Activated effector memory CD4-positive, alpha-beta T cell treated with anti-CD3 and anti-CD28 coated beads, Interleukin-2, amount 50 U/mL, for 16 hours (primary cell): ENCODE measurements at places on chromosomes 4 and X.

GRCh38 chrX:106875151-106875550 lies 28.0 kb downstream of the RIPPLY1 start:
- DNase-seq, result no peak

DNA sequence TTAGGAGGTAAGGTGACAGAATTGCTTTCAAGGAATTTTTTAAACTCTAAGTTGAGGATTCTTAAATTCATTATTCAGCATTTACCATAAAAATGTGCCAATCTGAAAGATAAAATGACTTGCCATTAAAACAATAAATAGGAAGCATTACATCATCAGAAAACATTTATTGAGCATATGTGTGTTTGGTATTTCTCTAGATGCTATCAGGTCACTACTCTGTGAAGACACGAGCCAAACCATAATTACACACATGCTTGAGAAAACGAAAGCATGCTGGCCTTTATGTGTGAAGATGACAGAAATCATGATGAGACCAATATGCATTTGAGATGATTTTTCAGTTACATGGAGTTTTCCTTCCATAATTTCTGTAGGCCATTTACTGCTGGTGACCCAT lies 12.3 kb upstream of the IL21 start:
- no peak for DNase-seq

- DNase-seq, result no peak
Measured at GRCh38 chr4:72569719-72570235, 756 bp upstream of the ADAMTS3 start.

GRCh38 chrX:45261005-45261404 lies 60.3 kb upstream of the DIPK2B start:
- no peak for DNase-seq

- DNase-seq, result no peak
Measured at GRCh38 chr4:12458621-12459020, 1025.5 kb downstream of the RAB28 start.

- DNase-seq, result no peak
Measured at GRCh38 chrX:125204681-125205132, 115.0 kb upstream of the TEX13C start.

DNA sequence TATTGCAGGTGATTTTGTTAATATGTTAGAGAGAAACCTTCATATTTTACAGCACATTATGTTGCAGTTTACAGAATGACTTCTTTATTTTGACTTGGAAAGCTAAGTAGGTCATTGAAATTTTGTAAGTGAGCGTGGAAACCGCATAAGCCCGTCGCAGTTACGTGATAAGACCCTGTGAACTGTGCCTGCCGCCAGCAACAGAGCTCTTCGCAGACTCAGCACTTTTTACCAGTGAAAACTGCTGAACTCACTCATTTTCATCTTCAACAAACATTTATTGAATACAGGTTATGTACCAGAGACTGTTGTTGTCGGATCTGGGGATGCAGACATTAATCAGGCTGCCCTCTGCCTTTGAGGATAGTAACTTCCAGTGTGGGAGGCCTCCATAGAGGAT lies 355.7 kb downstream of the HS3ST1 start:
- no peak for DNase-seq

GRCh38 chr4:107689912-107690587 lies 30.0 kb downstream of the PAPSS1 start:
- DNase-seq, result no peak

GRCh38 chr4:127648061-127648460 lies 15.3 kb downstream of the INTU start:
- DNase-seq, result no peak

DNA sequence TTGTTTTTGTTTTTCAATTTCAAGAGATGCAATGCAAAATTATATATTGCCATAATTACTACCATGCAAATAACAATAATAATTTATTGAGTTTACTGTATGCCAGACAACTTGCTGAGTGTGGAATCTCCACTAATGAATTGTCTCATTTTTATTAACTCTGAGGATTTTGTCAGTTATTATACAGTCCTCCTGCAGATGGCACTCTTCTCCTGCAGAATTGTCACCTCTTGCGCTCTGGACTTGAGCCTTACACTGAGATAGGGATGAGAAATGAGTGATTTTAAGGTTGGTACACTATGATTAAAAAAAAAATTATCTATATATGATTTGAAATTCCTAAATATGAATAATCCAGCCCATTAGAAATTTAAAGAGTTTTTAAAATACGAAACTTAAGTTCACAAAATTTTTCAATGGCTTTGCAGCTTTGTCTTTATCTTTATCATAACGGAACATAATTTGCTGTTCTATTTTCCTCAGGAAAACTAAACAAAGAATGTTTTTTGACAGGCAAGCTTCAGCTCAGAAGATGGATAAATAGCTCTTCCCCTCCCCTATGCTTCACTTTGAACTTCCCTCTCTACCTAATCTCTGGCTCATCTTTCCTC lies 12.7 kb upstream of the PAQR3 start:
- DNase-seq, result no peak

GRCh38 chr4:67603310-67604028 lies 44.9 kb downstream of the STAP1 start:
- no peak for DNase-seq
